ENCODE measurements at places on chromosomes 11 and 22. TPM values are rescaled to one million over a fixed set of nuclear protein-coding genes. Genes with fewer than 3 reads are reported as not detected.

Gene HEPN1
- not detected for total RNA-seq

Gene CD3D
- total RNA-seq, result 433 TPM

Gene H19
- not detected for total RNA-seq

Gene MGAT3
- 7.0 TPM for total RNA-seq

Gene ART1
- not detected for total RNA-seq

Gene CNGA4
- 0.22 TPM for total RNA-seq

DNA sequence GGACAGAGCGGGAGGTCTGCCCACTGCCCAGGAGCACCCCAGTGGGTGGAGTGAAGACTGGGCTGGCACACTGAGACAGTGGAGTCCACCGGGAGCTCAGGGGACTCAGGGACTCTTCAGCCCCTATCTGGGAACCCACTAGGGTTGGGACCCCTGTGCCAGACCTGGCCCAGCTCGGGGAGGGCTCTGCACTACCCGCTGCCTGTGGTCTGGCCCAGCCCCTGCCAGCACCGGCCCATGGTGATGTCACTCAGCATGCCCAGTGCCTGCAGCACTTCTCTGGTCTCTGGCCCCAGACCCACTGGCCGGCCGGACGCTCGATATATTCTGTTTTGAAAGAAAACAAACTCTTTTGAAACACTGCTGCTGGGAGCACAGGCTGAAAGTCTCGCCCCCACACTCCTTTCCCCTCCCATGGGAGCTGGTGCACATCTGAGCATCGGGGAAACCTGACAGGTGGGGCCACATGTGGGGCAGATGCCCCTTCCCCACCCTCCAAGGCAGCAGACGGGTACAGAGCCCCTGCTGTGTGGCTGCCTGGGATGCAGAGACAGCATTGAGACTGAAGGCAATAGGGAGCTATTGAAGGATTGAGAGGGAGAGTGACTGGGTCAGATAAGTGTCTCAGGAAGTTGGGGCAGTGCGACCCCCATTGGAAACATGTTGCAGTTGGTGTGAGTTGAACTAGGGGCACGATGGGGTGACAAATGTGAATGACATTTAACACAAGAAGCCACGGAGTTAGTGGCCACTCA lies 62.9 kb downstream of the MYEOV start:
- DNase-seq, result no peak

GRCh38 chr11:10868352-10868751 lies 10.5 kb upstream of the ZBED5 start:
- no peak for DNase-seq

GRCh38 chr11:12258451-12258850 lies 118.9 kb upstream of the PARVA start:
- no peak for DNase-seq

DNA sequence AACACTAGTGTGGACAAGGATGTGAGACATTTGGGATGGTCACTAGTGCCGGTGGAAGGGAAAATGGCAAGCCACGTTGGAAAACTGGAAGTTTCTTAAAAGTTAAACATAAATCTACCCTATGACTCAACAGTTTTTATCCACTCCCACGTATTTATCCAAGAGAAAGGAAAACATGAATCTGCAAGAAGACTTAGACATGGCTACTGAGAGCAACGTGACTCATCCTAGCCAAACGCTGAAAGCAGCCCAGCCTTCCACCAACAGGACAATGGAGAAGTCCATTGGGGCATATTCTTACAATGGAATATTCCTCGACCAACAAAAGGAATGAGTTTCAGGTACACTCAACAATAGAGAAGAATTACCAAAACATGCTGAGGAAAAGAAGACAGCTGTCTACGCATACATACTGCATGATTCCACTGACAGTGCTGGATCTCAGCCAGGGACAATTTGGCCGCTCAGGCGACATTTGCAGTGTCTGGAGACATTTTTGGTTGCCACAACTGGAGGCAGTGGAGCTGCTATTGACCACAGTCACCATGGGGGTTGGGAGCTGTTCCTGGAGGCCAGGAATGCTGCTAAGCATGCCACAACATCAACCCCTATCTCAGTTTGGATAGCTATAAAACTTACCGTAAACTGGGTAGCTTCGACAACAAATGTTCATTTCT lies 21.2 kb downstream of the SYT13 start:
- DNase-seq, result no peak

GRCh38 chr11:69135420-69136363 lies 20.0 kb upstream of the SMIM38 start:
- DNase-seq, result peak; percentile 16

DNA sequence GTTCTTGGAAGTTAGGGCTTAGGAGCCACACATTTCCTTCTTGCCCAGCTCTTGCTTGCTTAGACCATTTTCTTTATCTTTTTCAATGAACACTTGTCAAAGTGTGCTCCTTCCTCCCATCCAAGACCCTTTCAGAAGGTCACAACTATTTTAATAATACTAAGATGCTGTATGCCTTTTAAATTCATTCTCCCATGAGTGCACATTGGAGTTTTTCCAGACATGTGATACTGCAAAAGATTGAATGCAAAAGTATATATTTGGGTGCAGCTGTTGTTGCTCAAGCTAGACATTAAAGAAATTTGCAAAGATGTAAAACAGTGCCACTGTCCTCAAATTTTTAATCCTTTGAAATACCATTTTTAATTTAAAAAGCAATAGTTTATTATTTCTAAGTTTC lies 69.3 kb upstream of the TNRC6B start:
- DNase-seq, result no peak

DNA sequence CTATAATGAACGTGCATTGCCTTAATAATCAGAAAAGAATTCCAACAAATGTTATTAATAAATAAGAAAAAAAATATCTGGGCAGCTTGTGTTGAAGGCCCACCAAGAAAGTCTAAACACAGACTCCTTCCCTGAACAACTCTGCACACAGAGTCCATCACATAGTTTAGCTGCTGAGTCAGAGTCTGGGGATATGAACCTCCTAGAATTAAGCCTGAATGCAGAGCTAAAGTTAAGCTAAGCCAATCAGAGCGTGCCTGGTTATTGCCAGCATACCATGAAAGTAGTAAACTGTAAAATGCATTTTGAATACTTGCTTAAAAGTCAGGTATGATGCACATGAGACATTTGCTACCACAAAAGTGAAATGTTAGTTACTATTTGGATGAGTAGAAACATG lies 25.6 kb upstream of the TENM4 start:
- no peak for DNase-seq

DNA sequence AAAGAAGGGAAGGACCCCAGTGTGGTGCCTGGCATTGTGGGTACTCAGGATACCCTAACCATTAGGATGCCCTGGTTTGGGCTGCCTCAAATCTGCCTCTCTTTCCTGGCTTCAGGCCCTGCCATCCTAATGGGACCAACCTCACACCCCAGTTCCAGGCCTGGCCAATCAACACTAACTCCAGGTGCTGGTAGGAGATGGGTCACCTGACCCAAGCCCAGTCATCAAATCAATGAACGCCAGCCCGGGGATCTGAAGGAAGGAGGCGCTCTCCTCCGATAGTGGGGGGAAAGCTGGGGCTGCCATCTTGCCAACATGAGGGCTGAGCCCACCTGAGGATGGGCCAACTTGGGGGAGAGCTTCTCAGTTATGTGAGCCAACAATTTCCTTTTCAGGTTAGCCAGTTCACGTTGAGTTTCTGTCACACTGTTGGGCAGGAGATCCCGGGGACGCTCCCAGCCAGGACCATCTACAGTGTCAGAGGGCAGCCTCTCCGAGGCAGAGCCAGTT lies 12.7 kb downstream of the MFNG start:
- DNase-seq, result no peak
